ENCODE measurements at places on chromosomes 7 and 10.
A peak's percentile ranks its signal among the peaks of the same experiment; 100 is the strongest.

- no peak for DNase-seq
Observed at GRCh38 chr7:137094-137891, 55.1 kb upstream of the FAM20C start.

DNA sequence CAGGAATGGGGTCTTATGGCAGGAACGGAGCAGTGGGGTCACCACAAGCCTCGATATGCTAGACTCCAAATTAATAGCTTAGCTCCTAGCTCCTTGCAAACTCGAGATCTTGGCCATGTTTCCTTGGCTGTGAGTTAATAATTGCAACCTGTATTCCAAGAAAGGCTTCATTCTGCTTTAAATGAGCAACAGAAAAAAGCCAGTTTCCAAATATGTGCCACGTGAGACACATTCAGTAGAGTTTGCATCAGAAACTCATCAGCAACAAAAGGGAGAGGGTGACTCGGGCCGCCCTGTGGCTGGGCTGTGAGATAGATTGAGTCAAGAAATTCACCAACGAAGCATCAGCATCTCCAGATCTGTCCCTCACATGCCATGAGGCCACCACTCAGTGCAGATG is 112.0 kb downstream of the NPTX2 start:
- no peak for DNase-seq

DNA sequence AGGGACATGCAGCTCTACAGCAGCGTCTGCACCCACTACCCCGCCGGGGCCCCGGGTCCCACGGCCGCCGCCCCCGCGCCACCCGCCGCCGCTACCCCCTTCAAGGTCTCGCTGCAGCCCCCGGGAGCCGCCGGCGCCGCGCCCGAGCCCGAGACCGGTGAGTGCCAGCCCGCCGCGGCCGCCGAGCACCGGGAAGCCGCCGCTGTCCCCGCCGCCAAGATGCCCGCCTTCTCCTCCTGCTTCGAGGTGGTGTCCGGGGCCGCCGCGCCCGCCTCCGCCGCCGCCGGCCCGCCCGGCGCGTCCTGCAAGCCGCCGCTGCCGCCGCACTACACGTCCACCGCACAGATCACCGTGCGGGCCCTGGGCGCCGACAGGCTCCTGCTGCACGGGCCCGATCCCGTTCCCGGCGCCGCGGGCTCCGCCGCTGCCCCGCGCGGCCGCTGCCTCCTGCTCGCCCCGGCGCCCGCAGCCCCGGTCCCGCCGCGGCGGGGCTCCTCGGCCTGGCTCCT is 631 bp downstream of the OTUD1 start:
- no peak for DNase-seq

DNA sequence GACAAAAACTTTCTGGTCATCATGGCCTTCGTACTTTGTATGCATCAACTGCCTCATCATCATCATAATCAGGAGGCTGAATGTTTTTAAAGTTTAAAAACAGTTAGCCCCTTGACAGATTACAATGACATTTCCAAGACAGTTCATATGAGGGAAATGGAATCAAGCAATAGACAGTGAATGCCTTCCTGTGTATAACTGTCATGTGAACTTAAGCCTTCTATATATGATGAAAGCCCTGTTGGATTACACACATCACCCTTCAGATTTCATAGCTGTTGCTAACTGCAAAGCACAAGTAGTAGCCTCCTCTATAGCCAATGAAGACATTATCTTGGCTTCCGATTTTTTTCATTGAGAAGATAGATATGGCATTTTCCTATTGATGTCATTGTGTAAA is 154.0 kb downstream of the PLXDC2 start:
- DNase-seq: no peak

- no peak for DNase-seq
Observed at GRCh38 chr10:61974601-61975390, 73.3 kb downstream of the ARID5B start.

GRCh38 chr10:124040451-124041188 is 52.8 kb downstream of the CHST15 start:
- DNase-seq: no peak

GRCh38 chr10:6034371-6034770 is 27.8 kb downstream of the IL2RA start:
- DNase-seq: no peak

DNA sequence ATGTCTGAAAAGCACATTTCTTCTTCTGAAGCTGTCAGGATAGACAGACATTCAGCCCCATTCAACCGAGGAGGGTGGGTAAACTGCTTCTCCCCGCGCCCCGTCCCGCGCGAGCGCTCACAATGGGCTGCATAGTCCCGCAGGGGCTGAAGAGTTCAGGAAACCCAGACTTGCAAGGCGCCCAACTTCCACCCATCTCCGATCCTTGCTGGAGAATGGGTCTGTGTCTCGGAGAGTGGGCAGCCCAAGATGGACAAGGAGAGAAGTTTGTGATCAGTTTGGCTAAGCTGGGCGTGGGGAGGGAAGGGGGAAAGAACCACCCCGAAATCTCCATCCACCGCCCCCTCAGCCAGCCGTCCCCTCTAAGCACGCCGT is 686 bp downstream of the AASS start:
- DNase-seq: peak; percentile 53

GRCh38 chr7:94176694-94177200 is 172.6 kb upstream of the BET1 start:
- no peak for DNase-seq

DNA sequence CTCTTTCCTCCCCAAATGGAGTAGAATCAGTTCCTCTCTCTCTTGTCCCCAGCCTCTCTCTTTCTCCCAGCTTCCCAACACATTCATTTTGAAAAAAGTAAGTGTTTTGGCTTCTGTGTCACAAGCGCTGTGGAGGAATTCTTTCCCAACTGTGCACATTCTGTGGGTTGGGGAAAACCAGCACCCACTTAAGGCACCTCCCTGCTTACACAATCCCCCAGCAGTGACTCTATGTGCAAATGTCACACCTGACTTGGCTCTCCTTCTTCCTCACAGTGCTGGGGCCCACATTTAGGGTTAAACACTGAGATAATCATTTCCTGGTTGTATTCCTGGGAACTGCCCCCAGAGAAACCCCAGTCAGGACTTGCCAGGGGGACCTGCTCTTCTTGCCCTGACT is 358.1 kb upstream of the ZNF32 start:
- DNase-seq: no peak

GRCh38 chr10:43390759-43391158 is 18.2 kb downstream of the HNRNPF start:
- no peak for DNase-seq

DNA sequence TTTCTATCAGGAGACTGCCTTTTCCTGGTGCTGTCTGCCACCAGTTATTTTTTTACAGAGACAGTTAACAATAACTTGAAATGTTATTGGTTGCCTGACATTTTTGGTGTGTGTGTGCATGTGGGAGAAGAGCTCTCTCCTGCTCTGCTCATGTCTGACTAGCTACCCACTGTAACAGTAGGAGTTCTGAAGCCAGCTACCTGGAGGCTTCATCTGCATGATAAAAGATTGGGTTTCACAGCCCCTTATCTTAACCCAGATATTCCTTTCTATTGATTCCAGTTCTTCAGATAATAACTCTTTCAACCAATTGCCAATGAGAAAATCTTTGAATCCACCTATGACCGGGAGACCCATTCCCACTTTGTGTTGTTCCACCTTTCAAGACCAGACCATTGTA is 237.4 kb upstream of the PPP1R3A start:
- no peak for DNase-seq

DNA sequence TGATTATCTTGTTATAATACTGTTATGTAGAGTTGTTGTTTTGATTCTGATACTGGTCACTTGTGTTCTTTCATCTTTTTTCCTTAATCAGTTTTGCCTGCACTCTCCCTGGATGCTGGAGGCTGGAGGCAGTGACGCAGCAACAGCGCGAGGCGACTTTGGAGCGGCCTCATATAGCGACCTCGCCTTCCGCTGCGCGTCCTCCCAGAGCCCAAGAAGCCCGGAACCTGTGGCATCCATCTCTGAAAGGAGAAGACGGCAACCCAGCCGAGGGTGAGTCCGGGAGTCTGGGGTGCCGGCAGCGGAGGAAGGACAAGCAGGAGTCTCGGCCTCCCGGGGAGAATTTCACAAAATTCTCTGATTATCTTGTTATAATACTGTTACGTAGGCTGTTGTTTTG is 161.2 kb downstream of the ZNF33B start:
- DNase-seq: no peak

GRCh38 chr7:95843286-95843685 is 70.9 kb downstream of the DYNC1I1 start:
- DNase-seq: no peak

- DNase-seq: no peak
Observed at GRCh38 chr7:94888551-94888950, 18.8 kb upstream of the PPP1R9A start.

GRCh38 chr7:88116235-88116795 is 103.5 kb downstream of the SRI start:
- DNase-seq: no peak

GRCh38 chr10:118925404-118926071 is 104.0 kb upstream of the NANOS1 start:
- DNase-seq: no peak

- DNase-seq: no peak
Observed at GRCh38 chr10:1977461-1977860, 240.1 kb upstream of the ADARB2 start.

GRCh38 chr10:133257489-133258065 is 19.1 kb downstream of the ADAM8 start:
- no peak for DNase-seq

DNA sequence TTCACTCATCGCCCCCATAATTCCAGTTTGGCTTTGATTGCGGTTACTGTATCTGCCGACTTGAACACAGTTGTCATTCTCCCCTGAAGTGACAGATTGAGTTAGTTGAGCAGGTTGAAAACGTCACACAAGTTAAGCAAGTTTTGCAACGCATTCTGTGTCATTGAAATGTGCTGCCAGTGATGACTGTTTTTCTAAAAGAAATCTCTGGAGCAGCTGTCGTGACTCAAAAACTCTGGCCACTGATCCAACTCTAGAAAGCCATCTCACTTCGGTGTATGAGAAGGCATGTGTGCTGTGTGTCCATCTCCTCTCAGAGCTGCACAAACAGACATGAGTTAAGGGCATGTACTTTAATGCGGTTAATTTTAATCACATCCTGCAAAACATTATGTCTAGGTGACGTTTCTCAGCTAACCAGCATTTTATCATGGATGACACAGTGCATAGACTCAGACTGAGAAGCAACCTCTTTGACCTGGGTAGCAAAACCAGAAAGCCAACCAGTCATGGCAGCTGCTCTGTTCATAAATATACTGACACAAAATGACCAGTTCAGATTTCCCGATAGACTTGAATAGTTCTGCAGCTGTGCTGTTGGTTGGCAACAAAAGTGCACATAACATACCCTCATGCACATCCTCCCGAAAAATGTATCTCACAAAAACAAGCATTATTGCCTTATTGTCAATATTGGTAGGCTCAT is 69.3 kb downstream of the CSTF2T start:
- no peak for DNase-seq

- DNase-seq: no peak
Observed at GRCh38 chr7:53690411-53690810, 655.0 kb downstream of the POM121L12 start.

GRCh38 chr7:26937939-26938623 is 73.7 kb upstream of the SKAP2 start:
- no peak for DNase-seq

- no peak for DNase-seq
Observed at GRCh38 chr7:106836816-106837215, 28.3 kb upstream of the PIK3CG start.

- no peak for DNase-seq
Observed at GRCh38 chr7:46525876-46526275, 604.8 kb upstream of the IGFBP3 start.

GRCh38 chr7:32616625-32617024 is 121.3 kb downstream of the AVL9 start:
- no peak for DNase-seq

GRCh38 chr7:92766461-92767003 is 69.8 kb downstream of the CDK6 start:
- DNase-seq: no peak

- no peak for DNase-seq
Observed at GRCh38 chr10:30017556-30017955, 41.8 kb downstream of the JCAD start.

DNA sequence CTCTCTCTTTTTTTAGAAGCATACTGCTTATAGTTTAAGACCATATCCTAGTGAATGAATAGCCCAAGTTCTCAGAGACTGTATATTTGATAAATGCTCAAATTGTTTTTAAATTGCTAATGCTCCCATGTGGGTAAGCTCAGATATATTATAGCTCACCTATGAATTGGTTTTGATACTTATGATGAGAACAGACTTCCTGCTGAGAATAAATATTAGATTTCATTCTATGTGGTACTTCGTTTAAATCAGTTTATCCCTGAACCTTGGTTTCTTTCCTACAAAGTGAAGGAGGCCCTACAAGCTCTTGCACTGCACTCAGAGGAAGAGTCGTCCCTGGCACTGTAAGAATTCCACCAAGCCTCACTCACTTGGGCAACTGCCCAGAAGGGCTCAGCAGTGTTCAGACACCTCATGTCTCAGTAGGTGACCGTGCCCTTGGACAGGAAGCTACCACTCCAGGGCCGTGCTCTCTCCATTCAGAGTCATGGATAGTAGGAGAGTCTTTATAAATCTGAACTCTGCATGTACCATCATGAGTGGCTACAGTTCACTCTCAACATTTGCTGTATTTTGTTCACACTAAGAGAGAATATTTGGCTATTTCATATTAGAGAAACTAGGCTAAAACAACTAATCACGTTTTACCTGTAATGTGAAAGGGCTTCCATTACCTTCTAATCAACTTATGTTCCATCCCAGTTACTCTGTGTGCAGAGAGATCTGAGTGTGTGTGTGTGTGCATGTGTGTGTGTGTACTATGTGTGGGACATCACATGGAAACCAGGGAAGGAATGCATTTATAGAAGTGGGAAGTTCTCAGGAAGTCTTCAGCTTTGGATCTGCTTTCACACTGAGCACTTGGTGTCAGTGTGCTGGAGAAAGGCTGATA is 93.8 kb downstream of the PTPRE start:
- DNase-seq: no peak

DNA sequence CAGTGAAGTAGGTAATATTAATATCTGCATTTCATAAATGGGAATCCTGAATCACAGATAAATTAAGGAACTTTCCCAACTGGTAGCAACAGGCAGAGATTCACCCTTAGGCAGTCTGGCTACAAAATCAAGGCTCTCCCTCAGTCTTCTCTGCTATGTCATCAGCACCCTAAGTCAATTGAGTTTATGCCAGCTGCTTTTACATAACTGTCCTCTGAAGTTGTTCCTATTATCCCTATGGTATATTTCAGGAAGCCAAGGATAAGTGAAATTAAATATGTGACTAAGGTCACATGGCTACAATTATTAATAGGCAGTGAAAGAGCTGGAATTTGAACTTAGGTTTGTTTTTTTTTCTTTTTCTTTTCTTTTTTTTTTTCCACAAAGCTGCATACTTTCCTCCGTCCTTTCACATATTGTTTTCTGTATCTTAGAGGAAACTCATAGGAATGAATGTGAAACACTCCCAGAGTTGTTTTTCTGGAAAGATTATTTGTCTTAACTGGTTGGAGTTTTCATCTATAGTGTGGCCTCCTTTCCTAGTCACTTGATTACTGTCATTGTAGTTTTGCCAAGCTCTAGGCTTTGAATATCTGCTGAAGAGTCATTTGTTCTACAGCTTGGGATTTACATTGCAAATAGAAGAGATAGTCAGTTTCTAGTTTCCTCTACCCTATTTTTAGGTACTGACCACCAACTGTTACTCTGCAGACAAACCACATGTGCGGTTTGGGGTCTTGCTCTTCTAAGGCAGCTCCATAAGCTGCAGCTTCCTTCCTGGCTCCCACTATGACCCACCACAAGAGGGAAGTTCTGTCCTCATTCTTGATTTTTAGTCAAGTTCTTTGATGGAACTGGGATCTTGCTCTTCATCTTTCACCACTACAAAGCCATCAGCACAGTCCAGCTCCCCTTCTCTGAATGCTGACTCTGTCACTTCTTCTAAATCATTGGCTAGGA is 338.0 kb upstream of the KIAA1217 start:
- DNase-seq: no peak

GRCh38 chr7:105764506-105764905 is 111.9 kb downstream of the ATXN7L1 start:
- DNase-seq: no peak
